ENCODE measurements at places on chromosomes 5 and 9.

- DNase-seq: no peak
These were observed 118.6 kb upstream of the MAST4 start for GRCh38 chr5:66477596-66477995.

DNA sequence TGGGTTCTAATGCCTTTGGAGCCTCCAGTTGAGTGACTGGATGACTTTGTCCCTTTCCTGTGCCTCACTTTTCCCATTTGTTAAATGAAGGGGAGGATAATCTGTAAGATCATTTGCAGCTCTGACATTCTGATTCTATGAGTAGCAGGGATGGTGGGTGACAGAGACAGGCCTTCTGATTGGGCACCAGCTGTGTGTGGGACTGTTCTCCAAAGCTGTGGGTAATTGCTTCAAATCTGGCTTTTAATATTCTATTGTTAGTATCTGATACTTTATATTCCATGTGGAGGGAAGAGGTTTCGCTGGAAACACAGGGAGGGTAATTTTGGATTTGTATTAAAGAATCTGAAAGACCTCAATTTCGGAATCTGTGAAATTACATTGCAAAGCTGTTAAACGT lies 102.7 kb downstream of the FBXO38 start:
- no peak for DNase-seq

GRCh38 chr9:70076678-70077077 lies 33.0 kb downstream of the MAMDC2 start:
- no peak for DNase-seq

DNA sequence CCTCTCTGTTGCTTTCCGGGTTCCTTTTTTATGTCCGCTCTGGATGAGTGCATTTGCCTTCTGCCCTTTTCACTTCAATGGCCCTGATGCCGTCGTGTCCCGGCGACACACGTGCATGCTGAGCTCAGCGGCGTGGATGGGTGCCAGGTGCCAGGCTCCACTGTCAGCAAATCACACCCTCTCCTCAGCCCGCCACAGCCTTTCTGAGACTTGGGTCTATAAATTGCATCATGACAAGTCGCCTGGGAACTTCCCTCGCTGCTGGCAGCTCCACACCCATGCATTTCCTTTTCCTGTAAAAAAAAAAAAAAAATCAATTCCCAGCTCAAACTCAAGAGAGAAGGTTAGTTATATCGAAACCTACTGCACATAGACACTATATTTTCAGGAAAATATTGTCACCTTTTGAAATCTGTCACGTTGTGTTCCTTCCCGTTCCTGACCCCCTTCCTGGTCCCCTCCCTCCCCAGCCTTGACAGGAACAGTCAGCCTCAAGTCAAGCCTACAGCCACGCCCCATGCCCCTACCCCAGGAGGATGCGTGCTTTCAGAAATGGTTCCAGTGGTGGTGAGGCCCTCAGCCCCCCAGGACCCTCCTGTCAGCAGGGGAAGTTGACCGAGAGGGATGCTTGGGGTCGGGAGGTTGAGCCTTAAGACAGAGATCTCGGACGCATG lies 110.3 kb upstream of the PTCH1 start:
- DNase-seq: peak; percentile 3

DNA sequence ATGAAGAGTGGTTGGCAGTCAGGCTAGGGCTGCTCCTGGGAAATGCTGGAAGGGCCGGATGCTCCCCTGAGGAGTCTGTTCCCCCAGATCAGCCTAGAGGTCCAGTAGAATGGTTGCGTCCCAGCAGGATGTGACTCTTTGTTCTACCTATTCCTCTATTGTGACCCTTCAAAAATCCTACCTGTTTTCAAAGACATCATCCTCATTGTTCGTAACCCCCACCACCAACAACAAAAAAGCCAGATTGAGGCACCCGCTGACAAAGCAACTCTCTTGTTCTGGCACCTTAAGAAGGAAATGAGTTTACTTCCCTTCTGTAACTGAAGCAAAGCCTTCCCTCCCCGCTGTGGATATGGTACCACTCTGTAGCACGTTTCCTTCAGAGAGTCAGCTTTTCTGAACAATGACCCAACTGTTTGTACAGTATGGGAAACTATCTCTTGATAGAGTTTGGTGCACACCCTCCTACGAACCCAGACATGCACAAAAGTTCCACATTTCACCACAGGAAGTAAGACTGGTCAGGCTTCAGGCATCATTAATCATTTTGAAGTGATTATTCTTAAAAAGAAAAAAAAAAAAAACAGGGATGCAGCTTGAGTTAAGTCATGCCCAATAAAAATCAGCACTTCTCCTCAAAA lies 207.2 kb downstream of the ENC1 start:
- no peak for DNase-seq

GRCh38 chr5:172336264-172336663 lies 52.7 kb upstream of the UBTD2 start:
- no peak for DNase-seq

- no peak for DNase-seq
These were observed 1280.6 kb upstream of the ACO1 start for GRCh38 chr9:31103836-31104235.

DNA sequence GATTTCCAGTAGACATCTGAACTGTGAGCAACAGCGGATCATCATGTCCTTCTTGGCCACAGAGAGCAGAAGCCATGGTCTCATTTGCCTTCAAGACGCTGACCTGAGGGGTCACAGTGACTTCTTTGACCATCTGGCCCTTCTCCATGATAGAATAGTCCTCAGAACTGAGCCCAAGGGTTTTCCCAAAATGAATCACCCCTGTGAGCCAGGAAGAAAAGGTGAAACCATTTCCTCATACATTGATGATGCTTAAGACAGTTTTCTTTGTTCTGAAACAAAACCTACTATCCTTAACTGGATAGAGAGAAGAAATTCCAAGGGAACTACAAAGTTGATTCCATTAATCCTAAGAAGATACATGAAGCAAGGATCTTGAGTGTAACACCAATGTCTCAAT lies 503.9 kb downstream of the CTNND2 start:
- DNase-seq: no peak
